ENCODE measurements at places on chromosomes 5 and 9.

GRCh38 chr5:151212406-151212798 lies 11.5 kb downstream of the CCDC69 start:
- no peak for DNase-seq

DNA sequence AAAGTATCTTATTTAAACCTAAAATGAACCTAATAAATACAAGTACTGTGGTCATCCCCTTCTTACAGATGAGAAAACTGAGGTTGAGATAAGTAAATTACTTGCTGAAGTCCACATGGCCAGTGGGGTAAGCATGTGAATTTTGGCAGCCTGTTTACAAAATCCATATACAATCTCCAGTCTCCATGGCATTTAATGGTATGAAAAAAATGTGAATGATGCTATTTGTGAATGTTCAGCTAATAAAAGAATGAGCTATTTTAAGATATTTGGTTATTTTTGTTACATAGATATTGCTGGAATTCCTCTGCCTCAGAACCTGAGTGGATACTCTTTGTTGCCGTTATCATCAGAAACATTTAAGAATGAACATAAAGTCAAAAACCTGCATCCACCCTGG lies 19.3 kb upstream of the GPR150 start:
- no peak for DNase-seq

DNA sequence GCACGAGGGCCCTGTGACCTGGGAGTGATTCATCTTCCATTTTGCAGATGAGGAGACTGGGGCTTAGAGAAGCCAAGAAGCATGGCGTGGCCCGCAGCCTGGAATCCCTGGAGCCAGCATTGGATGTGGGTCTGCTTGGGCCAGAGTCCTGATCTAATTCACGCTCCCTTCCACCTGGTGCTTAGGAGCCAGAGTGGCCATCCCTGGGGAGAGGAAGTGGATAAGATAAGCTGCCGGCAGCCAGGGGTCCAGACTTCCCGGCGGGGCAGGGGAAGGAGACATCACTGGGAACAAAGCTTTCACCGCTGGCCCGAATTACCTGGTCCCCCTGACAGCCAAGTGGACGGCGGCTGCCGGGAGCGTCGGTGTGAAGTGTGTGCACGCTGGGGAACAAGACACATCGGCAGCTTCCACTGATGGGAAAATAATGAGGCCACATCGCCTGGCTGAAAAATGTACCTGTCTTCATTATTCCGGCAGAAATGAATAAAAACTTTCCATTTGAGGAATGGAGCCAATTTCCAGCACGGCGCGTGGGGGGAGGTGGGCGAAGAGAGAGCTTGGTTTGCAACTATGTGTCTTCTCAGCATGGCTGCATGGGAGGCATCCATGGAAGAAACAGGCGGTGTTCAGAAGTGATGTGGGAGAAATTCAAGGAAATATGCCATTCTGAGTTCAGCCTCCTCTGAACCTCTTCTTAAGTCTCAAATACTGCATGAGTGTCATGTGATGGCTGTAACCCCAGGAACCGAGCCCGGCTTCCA lies 78.5 kb downstream of the OLFM1 start:
- DNase-seq = no peak

GRCh38 chr9:13033959-13034693 lies 245.4 kb downstream of the MPDZ start:
- DNase-seq = no peak

- no peak for DNase-seq
Observed at GRCh38 chr5:136295914-136296313, 69.4 kb downstream of the TRPC7 start.
